Esophagus squamous epithelium (tissue), 5 donors: ENCODE measurements at places on chromosomes 7 and 10. TPM values are rescaled to one million over a fixed set of nuclear protein-coding genes. Genes with fewer than 3 reads are reported as not detected.
A peak's percentile ranks its signal among the peaks of the same experiment; 100 is the strongest.

DNA sequence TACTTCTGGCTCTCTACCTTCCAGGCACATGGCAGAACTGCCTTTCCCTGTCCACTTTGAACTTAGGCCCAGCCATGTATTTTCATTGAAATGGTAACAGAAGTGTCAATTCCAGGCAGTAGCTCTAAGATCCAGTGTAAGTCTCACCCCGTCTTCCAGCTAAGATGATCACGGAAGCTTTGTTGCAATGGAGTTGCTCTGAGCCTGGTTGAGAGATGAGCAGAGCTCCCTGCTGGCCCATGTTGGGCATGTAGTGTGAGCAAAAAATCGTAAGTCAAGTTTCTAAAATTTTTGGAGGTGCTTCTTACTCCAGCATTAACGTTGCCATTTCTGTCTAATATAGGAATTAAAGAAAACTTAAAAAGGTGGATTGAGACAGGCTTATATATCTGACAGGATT lies 274.4 kb downstream of the IPMK start:
- no peaks in the 10 kb centered on the region for H3K4me1 ChIP-seq
- no peaks in the 10 kb centered on the region for H3K36me3 ChIP-seq
- DNase-seq: no peak
- no peaks in the 10 kb centered on the region for H3K27me3 ChIP-seq
- no peak overlapping the region for H3K4me3 ChIP-seq
- H3K27ac ChIP-seq: no peak overlapping the region

GRCh38 chr10:96661632-96662031 lies 58.7 kb downstream of the PIK3AP1 start:
- H3K36me3 ChIP-seq: no peaks in the 10 kb centered on the region
- no peaks in the 10 kb centered on the region for H3K27me3 ChIP-seq
- no peak overlapping the region for H3K4me3 ChIP-seq
- no peak for DNase-seq

DNA sequence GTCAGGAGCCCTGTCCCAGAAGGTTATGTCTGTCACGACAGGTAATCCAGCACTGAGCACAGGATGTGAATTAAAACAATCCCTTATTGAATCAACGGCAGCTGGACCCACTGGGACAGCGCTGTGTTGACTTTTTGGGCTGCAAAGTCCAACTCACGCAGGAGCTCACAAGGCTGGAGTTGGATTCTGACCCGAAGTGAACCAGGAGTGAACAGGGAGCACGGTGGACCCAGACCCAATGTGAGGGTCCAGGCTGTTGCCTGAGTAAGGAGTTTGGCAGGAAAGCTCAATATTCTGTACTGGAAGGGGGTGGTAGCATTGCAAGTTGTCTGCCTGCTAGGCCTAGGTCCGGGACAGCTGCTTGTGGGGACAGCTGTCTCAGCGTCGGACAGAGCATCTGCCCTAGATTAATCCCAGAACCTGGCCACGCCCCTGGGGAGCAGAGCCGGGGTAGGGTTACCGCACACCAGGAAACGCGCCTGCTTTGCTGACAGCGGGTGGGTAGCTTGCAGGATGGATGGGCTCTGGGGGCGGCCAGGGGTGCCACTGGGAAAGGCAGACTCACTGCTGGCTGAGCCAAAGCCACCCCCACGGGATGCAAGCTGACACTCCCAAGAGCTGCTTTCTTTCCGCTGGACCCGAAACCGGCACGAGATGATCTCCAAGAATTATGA lies 24.0 kb downstream of the COL26A1 start:
- H3K36me3 ChIP-seq: no peaks in the 10 kb centered on the region
- H3K27me3 ChIP-seq: peaks cover 49% of the 10 kb centered on the region
- no peak for DNase-seq
- peaks cover 12% of the 10 kb centered on the region for H3K4me1 ChIP-seq
- no peak overlapping the region for H3K4me3 ChIP-seq

GRCh38 chr10:69383558-69383957 lies 33.2 kb downstream of the TACR2 start:
- no peaks in the 10 kb centered on the region for H3K27me3 ChIP-seq
- H3K4me1 ChIP-seq: peaks cover 41% of the 10 kb centered on the region
- peak overlapping the region; percentile 77 for H3K27ac ChIP-seq
- DNase-seq: no peak
- H3K4me3 ChIP-seq: no peak overlapping the region

DNA sequence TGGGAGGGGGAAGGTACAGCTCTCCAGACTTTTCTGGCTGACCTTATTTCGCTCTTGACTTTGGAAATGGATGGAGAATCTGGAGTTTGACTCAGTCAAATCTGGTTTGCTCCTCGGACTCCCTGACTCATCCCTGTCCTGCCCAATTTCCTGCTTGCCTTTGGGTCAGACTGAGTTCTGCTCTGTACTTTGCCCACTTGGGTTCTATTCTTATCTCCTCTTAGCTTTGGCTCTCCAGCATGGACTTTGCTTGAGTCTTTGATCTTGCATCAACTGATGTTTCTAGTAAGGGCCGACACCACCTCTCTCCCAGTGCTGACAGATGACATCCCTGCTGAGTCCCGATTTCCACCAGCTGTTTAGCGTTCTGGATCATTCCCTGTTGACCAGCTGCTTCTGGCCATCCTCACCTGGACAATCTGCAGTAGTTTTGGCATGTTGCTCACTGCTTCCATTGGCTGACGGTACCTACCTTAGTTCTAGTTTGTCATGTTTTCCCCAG lies 335.3 kb downstream of the SUGCT start:
- H3K27ac ChIP-seq: no peak overlapping the region
- no peaks in the 10 kb centered on the region for H3K36me3 ChIP-seq
- no peaks in the 10 kb centered on the region for H3K4me1 ChIP-seq
- no peaks in the 10 kb centered on the region for H3K27me3 ChIP-seq

GRCh38 chr10:131972474-131973071 lies 9.2 kb downstream of the BNIP3 start:
- no peaks in the 10 kb centered on the region for H3K27me3 ChIP-seq
- H3K27ac ChIP-seq: peak overlapping the region; percentile 13
- no peak overlapping the region for H3K4me3 ChIP-seq
- peaks cover 14% of the 10 kb centered on the region for H3K4me1 ChIP-seq
- DNase-seq: no peak

The PLAU gene
- total RNA-seq: 9.9 TPM

The GDF2 gene
- not detected for total RNA-seq
